Fibroblast of skin of abdomen (primary cell): ENCODE measurements at places on chromosomes 1 and 21.

DNA sequence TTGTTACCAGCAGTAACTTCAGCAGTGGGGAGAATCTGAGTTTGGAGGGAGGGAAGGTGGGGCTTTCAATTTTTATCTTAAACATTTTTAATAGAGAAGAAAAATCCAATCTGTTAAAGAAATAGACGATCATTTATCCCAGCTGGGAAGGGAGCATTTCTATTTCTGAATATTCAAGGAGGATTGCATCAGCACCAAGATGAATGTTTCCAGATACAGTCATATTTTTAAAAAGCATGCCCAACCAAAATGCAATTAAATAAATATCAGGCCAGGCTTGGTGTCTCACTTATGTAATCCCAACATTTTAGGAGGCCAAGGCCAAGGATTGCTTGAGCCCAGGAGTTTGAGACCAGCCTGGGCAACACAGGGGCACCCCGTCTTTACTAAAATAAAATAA is 1.7 kb upstream of the ATP1A4 start:
- peak; percentile 75 for DNase-seq

- DNase-seq: no peak
These were observed 12.3 kb downstream of the IGSF21 start for GRCh38 chr1:18119771-18120377.

- DNase-seq: no peak
These were observed 13.2 kb downstream of the FCER1A start for GRCh38 chr1:159315381-159315780.

DNA sequence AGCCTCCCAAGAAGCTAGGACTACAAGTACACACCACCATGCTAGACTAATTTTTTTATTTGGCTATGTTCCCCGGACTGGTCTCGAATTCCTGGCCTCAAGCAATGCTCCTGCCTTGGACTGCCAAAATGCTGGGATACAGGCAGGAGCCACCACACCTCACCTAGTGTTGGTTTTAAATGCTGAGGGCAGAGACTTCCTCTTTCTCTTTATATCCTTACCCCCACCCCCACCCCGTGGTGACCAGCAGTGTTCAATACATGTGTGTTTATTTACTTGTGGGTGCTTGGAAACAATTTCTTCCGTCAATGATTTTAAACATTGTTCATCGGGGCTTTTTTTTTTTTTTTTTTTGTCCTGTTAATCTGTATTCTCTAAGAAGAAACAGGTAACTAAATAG is 158.9 kb downstream of the ZBTB18 start:
- DNase-seq: no peak

DNA sequence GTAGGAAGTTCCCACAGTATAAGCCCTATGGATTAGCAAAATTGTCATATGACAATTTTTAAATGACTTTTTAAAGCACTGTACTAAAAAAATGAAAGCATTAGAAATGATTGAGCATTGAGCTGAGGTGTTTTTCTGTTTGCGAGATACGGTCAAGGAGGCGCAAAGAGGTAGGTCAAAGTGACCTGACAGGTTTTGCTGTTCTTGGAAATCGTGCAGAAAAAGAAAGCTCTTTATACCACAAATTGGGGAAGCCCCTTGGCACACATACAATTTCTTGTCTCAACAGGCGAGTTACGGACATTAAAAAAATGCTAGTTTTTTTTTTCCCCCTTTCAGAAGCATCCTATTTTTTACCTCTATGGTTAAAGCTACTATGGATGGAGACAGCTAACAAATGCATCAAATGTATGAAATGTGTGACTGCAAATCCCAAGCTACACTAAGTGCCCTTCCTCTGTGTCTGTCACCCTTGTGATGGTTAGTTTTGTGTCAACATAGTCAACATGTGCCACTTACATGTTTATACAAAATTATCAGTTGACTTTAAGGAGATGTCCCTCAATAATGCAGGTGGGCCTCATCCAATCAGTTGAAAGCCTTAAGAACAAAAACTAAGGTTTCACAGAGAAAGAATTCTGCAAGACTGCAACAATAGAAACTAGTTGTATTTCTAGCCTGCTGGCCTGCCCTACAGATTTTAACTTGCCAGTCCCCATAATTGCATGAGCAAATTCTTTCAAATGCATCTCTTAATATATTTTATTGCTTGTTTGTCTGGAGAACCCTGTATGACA is 29.3 kb downstream of the CRYZ start:
- no peak for DNase-seq

- DNase-seq: no peak
These were observed 14.7 kb upstream of the KIRREL1 start for GRCh38 chr1:157978586-157979403.

GRCh38 chr21:41112740-41113692 is 54.9 kb upstream of the BACE2 start:
- peak; percentile 99 for DNase-seq

- no peak for DNase-seq
These were observed 52.9 kb downstream of the OSBPL9 start for GRCh38 chr1:51669816-51670215.

DNA sequence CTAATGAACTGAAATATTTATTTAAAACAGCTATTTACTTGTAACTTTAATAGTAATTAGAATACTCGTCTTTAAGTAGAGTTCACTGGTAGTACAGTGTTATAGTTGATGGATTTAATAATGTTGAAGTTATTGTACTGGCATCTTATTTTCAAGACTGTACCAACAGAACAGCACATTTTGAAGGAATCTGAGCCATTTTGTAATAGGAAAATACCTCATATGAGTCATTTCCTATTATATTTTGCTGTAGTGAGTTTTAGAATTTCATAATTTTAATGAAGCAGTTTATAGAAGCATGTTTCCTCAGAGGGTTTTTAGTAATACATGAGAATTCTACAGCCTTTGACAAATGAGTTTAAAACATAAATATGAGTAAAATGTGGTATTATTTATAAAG is 258.3 kb downstream of the OLFM3 start:
- DNase-seq: peak; percentile 46

GRCh38 chr1:240484804-240485443 is 127.0 kb downstream of the GREM2 start:
- no peak for DNase-seq

- DNase-seq: no peak
These were observed 21.4 kb downstream of the NUAK2 start for GRCh38 chr1:205300149-205300548.

GRCh38 chr1:230108580-230108979 is 41.5 kb downstream of the GALNT2 start:
- DNase-seq: no peak

DNA sequence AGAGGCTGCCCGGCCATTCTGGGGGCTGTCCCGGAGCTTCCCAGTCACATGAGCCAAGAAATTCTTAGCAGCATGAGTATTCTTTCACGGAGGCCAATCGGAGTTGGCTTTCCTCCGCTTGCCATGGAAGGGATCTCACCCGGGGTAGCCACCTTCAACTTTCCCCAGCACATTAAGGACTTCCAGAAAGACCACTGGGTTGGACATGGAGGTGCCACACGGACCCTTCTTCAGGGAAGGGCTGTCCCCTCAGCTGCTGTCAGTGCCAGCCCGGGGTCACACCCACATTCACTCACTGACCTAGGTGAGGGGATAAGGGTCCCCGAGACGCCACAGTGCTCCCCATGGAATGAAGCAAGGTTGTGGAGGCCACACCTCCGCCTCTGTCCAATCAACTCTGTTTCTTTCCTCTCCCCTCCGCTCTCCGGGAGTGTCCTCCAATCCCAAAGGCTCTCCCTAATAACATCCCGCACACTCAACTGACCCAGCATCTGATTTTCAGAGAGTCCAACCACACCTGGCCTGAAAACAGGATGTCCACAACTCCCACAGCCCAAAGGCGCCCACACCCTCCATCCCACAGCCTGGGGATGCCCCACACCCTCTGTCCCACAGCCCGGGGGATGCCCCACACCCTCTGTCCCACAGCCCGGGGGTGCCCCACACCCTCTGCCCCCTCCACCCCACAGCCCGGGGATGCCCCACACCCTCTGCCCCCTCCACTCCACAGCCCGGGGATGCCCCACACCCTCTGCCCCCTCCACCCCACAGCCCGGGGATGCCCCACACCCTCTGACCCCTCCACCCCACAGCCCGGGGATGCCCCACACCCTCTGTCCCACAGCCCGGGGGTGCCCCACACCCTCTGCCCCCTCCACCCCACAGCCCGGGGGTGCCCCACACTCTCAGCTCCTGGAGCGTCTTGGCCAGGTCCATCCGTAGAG is 19.4 kb downstream of the RSPH1 start:
- DNase-seq: no peak

DNA sequence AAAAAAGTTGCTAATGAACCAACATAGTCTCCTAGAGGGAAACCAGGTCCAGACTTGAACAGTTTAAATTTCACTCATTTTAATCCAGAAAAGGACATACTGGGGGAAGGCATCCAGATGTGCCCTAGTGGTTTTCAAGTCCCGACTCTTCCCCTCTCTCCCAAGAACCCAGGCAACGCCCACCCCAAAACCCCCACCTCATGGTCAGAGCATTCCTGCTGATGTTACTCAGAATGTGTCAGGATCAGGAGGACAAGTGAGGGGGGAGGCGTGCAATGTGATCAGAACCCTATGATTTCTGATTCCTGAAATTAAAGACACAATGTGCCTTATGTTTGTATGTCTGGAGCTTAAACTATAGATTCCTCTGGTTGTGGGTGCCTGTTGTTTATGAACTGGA is 1.6 kb upstream of the CTSK start:
- DNase-seq: peak; percentile 89

DNA sequence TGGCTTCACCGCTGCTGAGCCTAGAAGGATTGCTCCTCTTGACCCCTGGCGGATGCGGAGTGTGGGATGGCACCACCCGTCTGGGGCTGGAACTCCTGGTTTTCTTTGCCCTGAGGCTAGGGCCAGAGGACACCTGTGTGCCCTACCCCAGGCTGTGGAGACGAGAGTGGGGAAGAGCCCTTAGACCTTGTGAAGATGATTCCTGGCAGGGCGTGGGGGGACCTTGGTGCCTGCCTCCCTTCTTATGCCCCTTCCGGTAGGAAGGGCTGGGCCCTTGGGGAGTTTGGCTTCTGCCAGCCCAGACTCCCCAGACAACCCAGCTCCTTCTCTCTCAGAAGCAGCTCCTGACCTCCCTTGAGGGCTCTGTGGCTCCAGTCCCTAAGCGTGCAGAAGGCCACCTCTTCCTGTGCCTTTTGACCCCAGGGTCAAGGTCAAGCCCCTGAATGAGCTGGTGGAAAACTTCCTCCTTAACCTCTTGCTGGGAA is 891 bp downstream of the RPS6KA1 start:
- no peak for DNase-seq

- DNase-seq: no peak
These were observed 148.5 kb upstream of the TNR start for GRCh38 chr1:175891783-175892309.

DNA sequence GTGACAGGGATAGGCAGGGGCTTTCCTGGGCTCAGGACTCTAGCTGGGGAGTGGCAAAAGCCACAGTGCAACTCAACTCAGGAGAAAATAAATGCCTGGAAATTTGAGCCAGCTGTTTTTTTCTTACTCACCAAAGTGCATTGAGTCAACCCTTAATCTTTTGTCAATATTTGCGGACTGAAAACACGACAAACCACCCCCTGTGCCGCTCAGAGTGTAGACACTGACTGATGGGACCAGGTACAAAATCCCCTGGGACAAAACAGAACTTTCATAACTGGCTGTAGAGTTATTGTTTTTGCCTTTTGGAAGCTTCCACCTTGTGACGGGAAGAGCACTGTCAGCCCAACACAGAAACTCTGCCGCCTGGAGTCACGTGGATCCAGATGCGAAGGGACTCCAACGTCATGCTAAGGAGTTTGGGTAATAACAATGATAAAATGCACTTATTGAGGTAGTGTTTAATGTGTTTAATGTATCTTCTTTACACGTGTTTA is 164.6 kb downstream of the PLPP3 start:
- no peak for DNase-seq

- DNase-seq: peak; percentile 73
These were observed 191.6 kb downstream of the HUNK start for GRCh38 chr21:32064281-32064910.

DNA sequence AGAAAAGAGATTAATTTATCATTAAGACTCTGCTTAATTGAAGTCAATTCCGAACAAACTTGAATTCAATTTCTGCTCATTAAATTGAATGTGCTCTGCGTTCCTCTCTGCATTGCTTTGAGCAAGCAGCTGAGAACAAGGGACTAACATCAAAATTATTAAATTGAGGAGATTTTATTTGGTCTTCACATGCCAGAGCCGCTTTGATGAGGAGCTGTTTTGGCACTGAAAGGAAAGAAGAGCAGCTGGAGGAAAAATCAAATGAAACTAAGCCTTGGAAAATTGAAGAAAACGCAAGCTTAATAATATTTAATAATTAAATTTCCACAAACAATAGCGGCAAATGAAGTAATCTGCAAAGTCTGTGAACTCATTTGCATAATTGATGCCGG is 222.0 kb upstream of the PKN2 start:
- no peak for DNase-seq

- DNase-seq: no peak
These were observed 6.0 kb upstream of the KNCN start for GRCh38 chr1:46557403-46557802.

DNA sequence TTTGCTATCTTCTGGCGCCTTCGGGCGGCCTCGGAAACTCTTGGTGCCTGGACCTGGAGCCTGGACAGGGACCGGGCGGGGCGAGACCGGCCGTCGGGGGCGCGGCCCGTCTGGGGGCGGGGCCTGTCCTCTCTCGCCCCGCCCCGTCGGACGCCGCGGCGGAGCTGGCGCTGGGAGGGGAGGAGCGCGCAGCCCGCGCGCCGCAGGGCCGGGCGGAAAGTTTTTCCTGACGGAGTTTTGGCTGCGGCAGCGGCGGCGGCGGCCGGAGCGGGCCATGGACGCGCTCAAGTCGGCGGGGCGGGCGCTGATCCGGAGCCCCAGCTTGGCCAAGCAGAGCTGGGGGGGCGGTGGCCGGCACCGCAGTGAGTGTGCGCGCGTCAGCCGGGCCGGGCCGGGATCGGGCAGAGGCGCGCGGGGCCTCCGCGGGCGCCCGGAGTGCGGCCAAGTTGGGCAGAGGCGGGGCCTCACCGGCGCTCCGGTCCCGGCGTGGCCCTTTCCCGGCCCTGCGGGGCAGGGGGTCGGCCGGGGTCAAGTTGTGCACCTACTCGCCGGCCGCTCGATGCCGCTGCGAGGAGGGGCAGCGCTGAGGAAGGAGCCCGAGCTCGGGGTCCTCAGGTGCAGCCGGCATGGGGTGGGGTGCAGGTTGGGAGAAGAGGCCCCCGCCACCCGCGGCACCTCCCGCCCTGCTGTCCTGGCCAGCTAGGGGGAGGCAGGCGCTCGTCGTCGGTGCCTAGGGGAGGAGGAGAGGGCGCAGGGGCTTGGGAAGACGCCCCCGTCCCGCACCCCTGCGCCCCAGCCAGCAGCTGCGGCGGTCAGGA is at the start of gene LDLRAP1:
Gene LDLRAP1, plus strand, starts transcription at position 182 of the 818 bp plus-strand sequence. Its CDS starts 93 bp downstream, at position 275.
- DNase-seq: peak; percentile 74

GRCh38 chr21:29318354-29318753 is 19.6 kb downstream of the BACH1 start:
- DNase-seq: peak; percentile 58

DNA sequence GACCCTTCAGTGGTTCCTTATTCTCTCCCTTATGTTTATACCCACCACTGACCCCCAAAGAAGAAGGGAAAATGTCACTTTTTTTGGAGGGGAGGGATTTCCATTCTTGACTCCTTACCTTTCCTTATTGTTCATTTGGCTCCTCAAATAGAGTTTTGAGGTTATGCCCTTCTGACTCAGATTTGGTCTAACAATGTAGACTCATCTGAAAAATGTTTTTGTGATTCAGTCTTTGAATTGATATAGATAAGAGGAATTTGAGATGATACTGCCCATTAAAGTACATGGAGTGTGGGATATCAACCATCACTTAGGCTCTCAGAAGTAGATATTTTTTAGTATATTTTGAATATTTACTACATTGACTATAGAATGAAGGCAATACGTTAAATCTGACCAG is 16.1 kb downstream of the USP1 start:
- no peak for DNase-seq

- no peak for DNase-seq
These were observed 65.6 kb upstream of the IRF2BP2 start for GRCh38 chr1:234675572-234675971.
